ENCODE measurements at places on chromosomes 5 and 9. TPM values are rescaled to one million over a fixed set of nuclear protein-coding genes. Genes with fewer than 3 reads are reported as not detected.

Gene IL5
- polyA plus RNA-seq: not detected

Gene RNF208
- 15.1 TPM for polyA plus RNA-seq

DNA sequence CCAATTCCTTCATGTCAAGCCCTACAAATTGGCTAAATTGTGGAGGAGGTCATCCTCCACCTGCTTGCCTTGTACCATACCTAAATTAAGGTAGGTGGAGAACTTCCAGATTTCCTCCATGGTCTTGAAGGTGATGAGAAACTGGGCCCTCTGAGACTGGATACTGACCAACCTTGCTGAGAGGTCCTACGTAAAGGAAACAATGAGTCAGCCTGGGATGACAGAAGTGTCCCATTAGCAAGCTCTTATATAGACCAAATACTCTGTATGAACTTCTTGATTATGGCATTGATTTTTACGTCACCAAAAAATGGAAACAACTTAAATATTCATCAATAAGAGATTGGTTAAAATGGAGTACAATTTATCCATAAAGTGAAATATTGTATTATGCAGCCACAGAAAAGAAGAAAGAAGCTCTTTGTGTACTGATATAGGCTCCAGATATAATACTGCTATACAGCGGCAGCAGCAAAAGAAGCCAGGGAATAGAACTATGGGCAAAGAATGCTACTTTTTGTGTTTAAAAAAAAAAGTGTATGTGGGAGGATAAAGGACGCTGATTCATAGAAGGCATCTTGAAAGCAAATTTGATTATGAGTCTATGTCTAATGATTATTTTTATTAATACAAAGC is 18.3 kb downstream of the SH3TC2 start:
- DNase-seq: no peak

- no peak for DNase-seq
Measured at GRCh38 chr9:118091711-118092500, 387.7 kb downstream of the TLR4 start.

All from left renal cortex interstitium (tissue), 4 donors.